CD4-positive, alpha-beta memory T cell (primary cell): ENCODE measurements at places on chromosomes 4 and X. TPM values are rescaled to one million over a fixed set of nuclear protein-coding genes. Genes with fewer than 3 reads are reported as not detected.

DNA sequence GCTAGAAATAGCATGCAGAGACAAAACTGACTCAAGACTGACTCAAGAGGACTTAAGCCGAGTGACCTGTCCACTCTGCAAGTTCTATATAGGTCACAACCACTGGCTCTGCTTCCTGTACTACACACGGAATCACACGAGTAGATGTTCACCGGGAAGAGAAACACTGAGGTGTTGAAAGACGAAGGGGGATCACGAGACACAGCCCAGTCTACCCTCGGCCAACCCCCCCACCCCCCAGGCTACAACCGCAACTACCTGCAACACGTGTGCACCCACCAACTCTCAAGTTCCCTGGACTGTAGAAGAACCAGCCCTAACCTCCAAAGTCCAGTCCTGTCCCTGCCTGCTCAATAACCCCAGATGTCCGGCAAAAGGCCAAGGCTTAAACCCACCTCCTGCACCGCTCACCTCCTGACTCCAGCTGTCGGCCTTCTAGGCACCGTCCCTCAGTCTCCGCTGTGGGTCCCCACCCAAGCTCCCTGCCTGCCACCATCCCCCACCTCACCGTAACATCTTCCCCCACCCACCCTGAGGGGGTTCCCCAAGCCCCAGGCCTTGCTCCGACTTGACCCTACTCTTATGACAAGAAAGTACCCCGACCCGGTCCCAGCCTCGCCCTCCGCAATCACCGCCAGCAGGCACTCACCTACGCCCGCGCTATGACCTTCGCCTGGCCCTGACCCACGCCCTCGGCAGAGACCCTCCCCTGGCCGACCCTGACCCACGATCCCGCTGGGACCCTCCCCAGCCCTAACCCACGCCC, 739 bp downstream of the GAK start:
- peak overlapping the region; percentile 94 for H3K4me3 ChIP-seq
- H3K27me3 ChIP-seq = no peaks in the 10 kb centered on the region
- no peak for DNase-seq
- H3K4me1 ChIP-seq = peaks cover 47% of the 10 kb centered on the region
- peak overlapping the region; percentile 99 for H3K27ac ChIP-seq
- no peaks in the 10 kb centered on the region for H3K36me3 ChIP-seq

- H3K27ac ChIP-seq = no peak overlapping the region
- H3K36me3 ChIP-seq = no peaks in the 10 kb centered on the region
- no peak for DNase-seq
- H3K4me1 ChIP-seq = no peaks in the 10 kb centered on the region
- H3K27me3 ChIP-seq = no peaks in the 10 kb centered on the region
Observed at GRCh38 chr4:136909626-136910025, 622.7 kb downstream of the PCDH18 start.

GRCh38 chr4:4225915-4226605, 669 bp downstream of the OTOP1 start:
- H3K27me3 ChIP-seq = peaks cover 9% of the 10 kb centered on the region
- no peak for DNase-seq
- no peaks in the 10 kb centered on the region for H3K36me3 ChIP-seq
- no peak overlapping the region for H3K27ac ChIP-seq
- no peaks in the 10 kb centered on the region for H3K4me1 ChIP-seq

Gene G3BP2
- 150 TPM for total RNA-seq

DNA sequence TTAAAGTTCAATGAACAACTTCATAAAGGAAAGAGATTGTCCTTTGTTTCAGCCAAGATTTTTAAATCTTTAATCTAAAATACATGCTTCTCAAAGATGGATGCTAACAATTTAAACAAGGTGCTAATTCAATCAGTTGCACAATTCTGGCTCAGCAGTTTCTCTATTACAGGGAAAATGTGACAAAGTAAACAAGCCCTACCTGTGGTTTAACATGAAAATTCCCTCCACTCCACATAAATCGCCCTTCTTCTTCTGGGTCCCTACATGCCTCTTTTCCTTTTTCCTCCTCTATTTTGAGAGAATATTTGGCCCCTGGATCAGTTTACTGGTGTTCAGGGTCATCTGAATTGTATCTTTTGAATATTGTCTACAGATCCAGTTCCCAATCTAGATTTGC, 80.6 kb downstream of the FRYL start:
- no peak for DNase-seq
- H3K4me1 ChIP-seq = peaks cover 40% of the 10 kb centered on the region
- no peak overlapping the region for H3K27ac ChIP-seq
- H3K27me3 ChIP-seq = no peaks in the 10 kb centered on the region
- no peaks in the 10 kb centered on the region for H3K36me3 ChIP-seq
- no peak overlapping the region for H3K4me3 ChIP-seq

Gene VSIG1
- 46.2 TPM for total RNA-seq

GRCh38 chr4:1746919-1747602, 25.7 kb downstream of the TACC3 start:
- H3K27ac ChIP-seq = no peak overlapping the region
- no peak overlapping the region for H3K4me3 ChIP-seq
- H3K36me3 ChIP-seq = peaks cover 7% of the 10 kb centered on the region
- no peak for DNase-seq

DNA sequence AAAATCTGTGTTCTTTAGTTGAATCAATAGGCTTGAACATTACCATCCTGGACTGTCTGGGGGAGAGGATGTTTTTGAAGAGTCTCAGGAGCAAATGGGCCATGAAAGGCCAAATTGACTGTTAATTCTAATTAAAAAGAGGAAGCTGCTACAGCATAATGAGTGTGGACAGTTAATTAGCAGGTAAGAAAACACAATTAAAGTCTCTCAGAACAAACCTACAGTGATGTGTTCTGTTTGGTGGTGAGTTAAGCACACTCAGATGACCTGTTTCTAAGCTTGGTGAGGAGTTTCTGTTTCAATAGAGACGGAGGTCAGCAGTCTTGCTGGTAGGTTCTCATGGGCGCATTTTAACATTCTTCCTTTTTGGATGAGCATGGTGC, 68.1 kb downstream of the DRD5 start:
- DNase-seq = no peak
- H3K4me3 ChIP-seq = no peak overlapping the region
- no peaks in the 10 kb centered on the region for H3K4me1 ChIP-seq
- no peaks in the 10 kb centered on the region for H3K36me3 ChIP-seq
- H3K27me3 ChIP-seq = no peaks in the 10 kb centered on the region

- DNase-seq = no peak
- H3K4me3 ChIP-seq = no peak overlapping the region
- no peaks in the 10 kb centered on the region for H3K4me1 ChIP-seq
Observed at GRCh38 chrX:110915570-110915969, 120.0 kb upstream of the CHRDL1 start.

- H3K27me3 ChIP-seq = no peaks in the 10 kb centered on the region
- no peaks in the 10 kb centered on the region for H3K36me3 ChIP-seq
- no peak for DNase-seq
- no peak overlapping the region for H3K4me3 ChIP-seq
Observed at GRCh38 chr4:155489271-155489670, 112.5 kb upstream of the MAP9 start.

Gene FDCSP
- not detected for total RNA-seq

Gene MMRN1
- 0.52 TPM for total RNA-seq

- no peaks in the 10 kb centered on the region for H3K36me3 ChIP-seq
- H3K27ac ChIP-seq = no peak overlapping the region
- DNase-seq = no peak
- no peak overlapping the region for H3K4me3 ChIP-seq
- H3K27me3 ChIP-seq = no peaks in the 10 kb centered on the region
Observed at GRCh38 chr4:8108991-8109390, 49.6 kb downstream of the ABLIM2 start.

Gene NWD2
- not detected for total RNA-seq

DNA sequence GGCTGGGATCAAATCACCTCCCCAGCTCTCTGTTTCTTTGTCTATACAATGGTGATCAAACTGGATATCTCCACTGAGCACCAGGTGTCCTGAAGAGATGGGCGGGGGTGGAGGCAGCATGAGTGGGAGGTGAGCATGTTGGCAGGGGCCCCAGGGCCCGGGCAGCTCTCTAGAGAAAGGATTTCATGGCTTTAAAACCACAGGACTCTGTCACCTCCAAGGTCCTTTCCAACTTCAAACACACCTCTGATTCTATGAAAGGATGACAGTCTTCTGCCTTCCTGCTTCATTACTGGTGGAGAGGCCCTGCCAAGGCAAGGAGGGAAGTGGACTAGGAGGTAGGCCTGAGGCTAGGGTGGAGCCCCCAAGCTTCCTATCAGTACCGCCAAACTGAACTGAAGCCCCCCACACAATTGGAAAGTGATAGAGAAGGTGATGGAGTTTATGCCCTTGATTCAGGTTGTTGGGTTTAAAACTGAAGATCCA, 38.6 kb downstream of the TRIM2 start:
- H3K4me3 ChIP-seq = no peak overlapping the region
- H3K27me3 ChIP-seq = no peaks in the 10 kb centered on the region
- H3K4me1 ChIP-seq = no peaks in the 10 kb centered on the region
- H3K27ac ChIP-seq = no peak overlapping the region
- no peaks in the 10 kb centered on the region for H3K36me3 ChIP-seq

Gene RHOXF1
- 1.7 TPM for total RNA-seq

Gene YTHDC1
- 187 TPM for total RNA-seq

DNA sequence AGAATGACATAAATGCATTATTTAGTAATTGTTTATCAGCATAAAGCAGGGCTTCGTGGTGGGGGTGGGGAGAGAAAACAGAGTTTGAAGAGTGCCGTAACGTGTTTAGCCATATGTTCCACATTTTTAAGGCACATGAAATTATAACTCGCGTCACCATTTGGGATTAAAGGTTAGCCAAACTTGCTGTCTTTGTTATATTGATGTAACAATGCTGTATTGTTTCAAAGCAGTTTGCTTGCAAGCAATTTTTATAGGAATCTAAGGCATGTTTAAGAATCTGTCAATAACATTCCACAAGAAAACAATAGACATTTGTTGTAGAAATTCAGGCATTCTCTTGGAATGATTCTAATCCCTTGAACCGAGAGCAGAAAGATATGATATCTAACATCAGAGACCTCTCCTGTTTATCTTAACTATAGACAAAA, 78.3 kb downstream of the CLDN22 start:
- no peaks in the 10 kb centered on the region for H3K4me1 ChIP-seq
- H3K27ac ChIP-seq = no peak overlapping the region
- H3K4me3 ChIP-seq = no peak overlapping the region

Gene F11
- total RNA-seq = not detected

Gene TLR10
- total RNA-seq = 0.20 TPM

DNA sequence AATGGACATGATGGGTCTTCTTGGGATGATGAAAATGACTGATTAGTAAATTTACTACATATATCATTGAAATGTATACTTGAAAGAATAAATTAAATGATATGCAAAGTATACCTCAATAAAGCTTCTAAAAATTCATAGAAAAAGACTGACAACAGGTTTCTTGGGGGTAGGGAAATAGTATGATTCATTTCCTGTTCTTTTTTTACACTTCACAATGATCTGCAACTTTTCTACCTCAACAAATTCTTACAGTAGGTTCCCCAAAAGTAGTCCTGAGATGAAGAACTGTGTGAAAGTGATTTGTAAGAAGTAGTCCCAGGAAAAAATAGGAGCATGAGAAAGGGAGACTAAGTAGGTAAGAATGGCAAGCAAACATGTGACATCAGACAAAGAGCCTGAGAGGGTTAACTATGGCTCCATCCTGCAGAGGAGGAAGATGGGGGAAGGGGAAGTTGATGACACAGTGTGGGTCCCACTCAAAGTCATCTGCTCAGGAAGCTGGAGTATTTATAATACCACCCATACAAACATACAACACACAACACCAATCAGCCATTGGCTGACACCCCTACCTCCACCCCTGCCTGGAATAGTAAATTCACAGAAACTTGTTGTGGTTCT, 73.9 kb downstream of the ARHGAP6 start:
- no peaks in the 10 kb centered on the region for H3K4me1 ChIP-seq
- DNase-seq = no peak
- no peak overlapping the region for H3K27ac ChIP-seq
- H3K27me3 ChIP-seq = no peaks in the 10 kb centered on the region

GRCh38 chr4:18638031-18638430, 616.5 kb upstream of the LCORL start:
- H3K36me3 ChIP-seq = no peaks in the 10 kb centered on the region
- no peak for DNase-seq
- no peaks in the 10 kb centered on the region for H3K27me3 ChIP-seq
- no peaks in the 10 kb centered on the region for H3K4me1 ChIP-seq

- H3K36me3 ChIP-seq = no peaks in the 10 kb centered on the region
- no peak overlapping the region for H3K27ac ChIP-seq
- DNase-seq = no peak
- H3K27me3 ChIP-seq = no peaks in the 10 kb centered on the region
- H3K4me1 ChIP-seq = no peaks in the 10 kb centered on the region
Observed at GRCh38 chrX:142214081-142214480, 9.0 kb upstream of the MAGEC2 start.

Gene USP11
- total RNA-seq = 78.4 TPM

GRCh38 chr4:162499478-162499877, 335.7 kb upstream of the FSTL5 start:
- DNase-seq = no peak
- no peaks in the 10 kb centered on the region for H3K36me3 ChIP-seq

Gene RHOXF2B
- total RNA-seq = not detected

DNA sequence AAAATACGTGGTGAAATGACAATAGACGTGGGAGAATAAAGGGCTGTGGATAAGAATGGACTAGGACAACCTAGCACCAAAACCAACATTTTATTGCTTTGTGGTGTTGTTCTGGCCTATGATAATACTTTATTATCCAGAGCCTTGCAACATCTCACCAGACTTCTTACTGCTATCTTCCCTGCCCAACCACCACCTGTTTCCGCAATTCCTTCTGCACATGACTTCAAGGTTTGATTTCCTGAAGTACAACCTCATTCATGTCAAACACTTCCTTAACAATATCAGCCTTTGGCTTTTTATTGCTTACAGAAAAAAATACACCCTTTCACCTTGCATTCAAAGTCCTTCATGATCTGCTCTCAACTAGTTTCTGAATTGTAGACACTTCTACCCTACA, 84.8 kb downstream of the RTL3 start:
- no peaks in the 10 kb centered on the region for H3K36me3 ChIP-seq
- no peaks in the 10 kb centered on the region for H3K27me3 ChIP-seq

GRCh38 chr4:183912585-183912984, 7.5 kb downstream of the STOX2 start:
- H3K4me3 ChIP-seq = no peak overlapping the region
- DNase-seq = no peak
- H3K4me1 ChIP-seq = no peaks in the 10 kb centered on the region
- no peak overlapping the region for H3K27ac ChIP-seq

GRCh38 chr4:65670331-65671031, at the start of gene EPHA5:
TSS of gene EPHA5 (minus strand) at chr4:65670489. CDS start at chr4:65669742, 747 bp downstream.
- DNase-seq = no peak
- H3K4me1 ChIP-seq = no peaks in the 10 kb centered on the region
- H3K36me3 ChIP-seq = no peaks in the 10 kb centered on the region
- H3K27ac ChIP-seq = no peak within 1 kb of the TSS
- H3K27me3 ChIP-seq = no peaks in the 10 kb centered on the region
- no peak within 1 kb of the TSS for H3K4me3 ChIP-seq
